Stomach (tissue), 19 donors: ENCODE measurements at places on chromosomes 16 and 17.

DNA sequence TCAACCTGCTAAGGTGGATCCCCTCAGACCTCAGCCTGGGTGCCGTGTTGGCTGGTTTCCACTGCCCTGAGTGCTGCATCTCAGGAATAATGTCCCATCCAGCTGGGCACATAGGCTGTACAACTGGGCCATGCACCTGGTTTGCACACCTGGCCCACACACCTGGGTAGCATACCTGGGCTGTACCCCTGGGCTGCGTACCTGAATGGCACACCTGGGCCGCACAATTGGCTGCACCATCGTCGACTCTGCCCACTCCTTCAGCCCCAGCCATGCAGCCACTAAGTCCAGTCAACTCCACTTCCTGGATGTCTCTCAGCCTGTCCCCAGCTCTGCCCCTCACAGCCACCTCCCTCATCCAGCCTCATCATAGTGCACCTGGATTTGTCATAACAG is 7.9 kb downstream of the SLC5A10 start:
- DNase-seq: no peak

- DNase-seq: peak; percentile 61
Measured at GRCh38 chr16:71467810-71468209, 5.8 kb upstream of the ZNF23 start.

- DNase-seq: no peak
Measured at GRCh38 chr17:52710363-52710901, 551.9 kb upstream of the CA10 start.

- no peak for DNase-seq
Measured at GRCh38 chr16:68389006-68389405, 59.3 kb downstream of the SMPD3 start.

- no peak for DNase-seq
Measured at GRCh38 chr17:77133087-77133638, 7.6 kb upstream of the SEC14L1 start.

- DNase-seq: no peak
Measured at GRCh38 chr16:27445502-27446175, 43.7 kb downstream of the IL21R start.

- DNase-seq: peak; percentile 52
Measured at GRCh38 chr17:19726631-19727376, 10.4 kb upstream of the SLC47A2 start.

- DNase-seq: no peak
Measured at GRCh38 chr17:74595037-74595750, 3.1 kb upstream of the CD300LD start.

- DNase-seq: no peak
Measured at GRCh38 chr16:85227946-85228862, 115.9 kb upstream of the CIBAR2 start.

GRCh38 chr17:79011451-79012147 is 2.0 kb upstream of the CANT1 start:
- no peak for DNase-seq

GRCh38 chr17:77890771-77891170 is 67.7 kb upstream of the TNRC6C start:
- no peak for DNase-seq

DNA sequence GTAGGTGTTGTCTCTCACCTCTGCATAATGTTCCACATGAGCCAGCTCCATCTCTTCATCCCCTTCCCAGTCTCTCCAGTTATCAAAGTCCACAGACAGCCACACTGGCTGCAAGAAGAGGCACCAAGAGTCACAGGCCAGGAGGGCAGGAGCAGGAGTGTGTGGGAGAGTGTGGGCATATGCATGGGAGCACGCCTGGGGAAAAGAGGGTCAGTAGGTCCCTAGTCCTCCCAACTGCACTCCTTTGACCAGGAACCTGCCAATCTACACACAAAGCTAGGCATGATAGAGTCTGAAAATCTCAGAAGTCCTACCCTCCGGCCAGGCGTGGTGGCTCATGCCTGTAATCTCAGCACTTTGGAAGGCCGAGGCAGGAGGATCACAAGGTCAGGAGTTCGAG is 7.3 kb upstream of the AARSD1 start:
- DNase-seq: no peak

DNA sequence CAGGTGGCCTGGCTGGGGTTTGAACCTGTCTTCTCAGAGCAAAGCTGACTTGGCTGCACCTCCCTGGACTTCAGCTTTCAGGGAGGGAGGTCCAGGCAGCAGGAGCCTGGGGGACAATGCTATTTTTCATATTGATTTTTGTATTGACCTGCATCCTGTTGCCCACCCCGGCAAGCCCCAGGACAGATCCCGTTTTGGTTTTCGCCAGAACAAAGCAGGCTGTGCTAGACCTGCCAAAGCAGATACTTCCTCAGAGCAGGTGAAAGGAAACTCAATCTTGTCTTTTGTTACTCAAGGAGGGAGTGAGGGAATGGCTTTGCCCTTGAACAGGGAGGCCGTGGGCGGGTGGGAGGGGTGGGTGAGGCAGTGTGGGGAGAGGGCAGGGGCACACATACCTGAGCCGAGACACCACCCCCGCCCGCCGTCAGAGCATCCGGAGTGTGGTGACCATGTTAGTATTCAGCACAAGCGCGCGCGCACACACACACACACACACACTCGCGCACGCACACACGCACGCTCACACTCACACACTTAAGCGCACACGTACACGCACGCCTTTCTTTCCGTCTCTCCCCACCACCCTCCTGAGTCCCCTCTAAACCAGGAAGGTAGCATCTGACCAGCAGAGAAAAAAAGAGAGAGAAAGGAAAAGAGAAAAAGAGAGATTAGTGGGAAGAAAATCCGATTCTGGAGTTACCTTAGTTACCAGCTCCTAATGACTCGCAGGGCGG is 59.5 kb downstream of the RAI1 start:
- DNase-seq: no peak
